ENCODE measurements at places on chromosomes 7 and 10.

- DNase-seq: no peak
Measured at GRCh38 chr7:31017032-31017675, 35.0 kb upstream of the ADCYAP1R1 start.

GRCh38 chr10:3780021-3780770 is 4.8 kb downstream of the KLF6 start:
- peak; percentile 26 for DNase-seq

DNA sequence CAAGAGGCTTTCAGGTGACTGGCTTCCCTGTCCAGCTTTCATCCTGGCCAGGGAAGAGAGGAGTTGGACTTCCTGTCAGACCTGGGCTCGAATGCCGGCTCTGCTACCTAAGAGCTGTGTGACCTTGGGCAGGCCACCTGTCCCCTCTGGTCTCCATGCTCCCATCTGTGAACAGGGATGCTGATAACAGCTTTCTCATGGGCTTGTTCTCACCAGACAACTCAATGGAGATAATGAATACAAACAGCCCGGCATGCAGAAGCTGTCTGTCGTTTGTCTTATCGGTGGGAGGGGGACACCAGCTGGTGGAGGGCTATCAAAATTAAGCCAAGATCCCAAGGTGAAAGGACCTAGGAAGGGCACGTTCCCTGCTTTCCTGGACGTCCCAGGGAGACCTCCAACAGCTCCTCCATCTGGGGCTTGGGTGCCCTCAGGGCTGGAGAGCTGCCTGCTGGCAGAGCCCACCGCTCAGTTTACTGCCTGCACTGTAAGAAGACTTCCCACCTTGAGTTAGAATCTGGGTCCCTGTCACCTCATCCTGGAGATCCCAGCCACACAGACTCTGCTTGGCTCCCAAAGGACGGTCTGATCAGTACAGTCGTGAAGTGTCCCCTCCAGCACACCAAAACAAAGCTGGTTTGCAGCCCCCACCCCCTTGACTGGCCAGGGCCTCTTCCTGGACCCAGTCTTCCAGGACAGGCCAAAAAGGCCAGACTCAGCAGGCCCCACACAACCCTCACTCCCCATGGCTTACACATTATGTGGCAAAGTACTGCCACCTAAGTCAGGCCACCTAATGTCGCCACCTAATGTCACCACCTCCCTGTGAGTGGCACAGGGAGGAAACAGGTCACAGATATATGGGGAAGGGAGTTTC is 40.9 kb downstream of the PPIF start:
- DNase-seq: no peak

- no peak for DNase-seq
Measured at GRCh38 chr7:147008530-147008929, 891.9 kb downstream of the CNTNAP2 start.

GRCh38 chr10:69397972-69398371 is 18.7 kb downstream of the TACR2 start:
- no peak for DNase-seq

DNA sequence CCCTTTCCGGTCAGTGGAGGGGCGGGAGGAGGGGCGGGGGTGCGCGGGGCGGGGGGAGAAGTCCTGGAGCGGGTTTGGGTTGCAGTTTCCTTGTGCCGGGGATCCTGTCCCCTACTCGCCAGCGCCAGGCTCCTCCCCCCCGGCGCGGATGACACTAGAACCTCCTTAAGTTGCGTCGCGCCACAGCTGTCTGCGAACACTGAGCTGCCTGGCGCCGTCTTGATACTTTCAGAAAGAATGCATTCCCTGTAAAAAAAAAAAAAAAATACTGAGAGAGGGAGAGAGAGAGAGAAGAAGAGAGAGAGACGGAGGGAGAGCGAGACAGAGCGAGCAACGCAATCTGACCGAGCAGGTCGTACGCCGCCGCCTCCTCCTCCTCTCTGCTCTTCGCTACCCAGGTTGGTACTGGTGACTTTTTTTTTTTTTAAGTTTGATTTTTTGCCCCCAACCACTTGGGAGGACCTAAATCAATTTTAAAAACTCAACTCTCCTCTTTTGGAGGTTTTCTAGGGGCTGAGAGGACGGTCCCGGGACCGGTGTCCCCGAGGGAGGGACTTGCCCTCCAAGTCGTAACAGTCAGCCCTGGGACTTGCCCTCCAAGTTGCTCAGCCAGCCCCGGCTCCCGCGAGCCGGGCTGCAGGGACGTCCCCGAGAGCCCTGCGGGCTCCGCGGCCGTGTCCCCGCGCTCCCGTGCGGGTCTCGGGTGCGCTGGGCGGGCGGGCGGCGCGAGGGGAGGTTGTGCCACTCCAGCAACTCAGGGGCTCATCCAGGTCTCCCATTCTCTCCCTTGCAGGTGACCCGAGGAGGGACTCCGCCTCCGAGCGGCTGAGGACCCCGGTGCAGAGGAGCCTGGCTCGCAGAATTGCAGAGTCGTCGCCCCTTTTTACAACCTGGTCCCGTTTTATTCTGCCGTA is at the start of gene GATA3:
TSS of gene GATA3 (plus strand) at position 195 of the 914 bp plus-strand sequence. CDS start 968 bp downstream, outside the sequence.
- peak; percentile 89 for DNase-seq

GRCh38 chr7:47349401-47349800 is 232.5 kb downstream of the TNS3 start:
- DNase-seq: no peak

DNA sequence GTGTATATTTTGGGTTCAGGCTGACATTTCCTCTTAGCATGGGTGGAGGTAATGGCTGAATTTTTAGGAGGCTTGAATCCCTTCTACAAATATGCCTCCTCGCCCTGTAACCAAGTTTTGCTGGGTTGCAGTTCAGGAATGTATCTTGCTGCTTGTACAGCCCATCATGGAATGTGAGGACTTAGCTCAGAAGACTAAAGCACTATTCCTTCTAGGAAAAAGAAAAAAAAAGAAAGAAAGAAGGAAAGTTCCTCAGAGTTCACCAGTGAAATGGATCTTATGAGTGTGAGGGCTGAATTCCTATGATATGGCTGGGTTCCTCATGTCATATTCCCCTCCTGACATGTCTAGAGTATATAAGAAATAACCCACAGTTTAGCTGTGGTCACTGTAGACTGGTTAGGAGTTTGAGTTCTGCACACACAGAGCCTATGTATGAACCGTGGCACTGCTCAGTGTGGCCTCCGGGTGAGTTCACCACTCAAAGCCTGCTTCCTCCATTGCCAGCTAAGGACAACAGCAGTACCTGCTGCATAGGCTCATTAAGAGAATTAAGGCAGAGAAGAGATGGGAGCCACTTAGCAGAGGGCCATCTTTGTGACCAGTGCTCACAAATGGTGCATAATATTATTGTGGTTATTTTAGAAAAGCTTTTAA is 114.0 kb downstream of the TACC2 start:
- DNase-seq: no peak

DNA sequence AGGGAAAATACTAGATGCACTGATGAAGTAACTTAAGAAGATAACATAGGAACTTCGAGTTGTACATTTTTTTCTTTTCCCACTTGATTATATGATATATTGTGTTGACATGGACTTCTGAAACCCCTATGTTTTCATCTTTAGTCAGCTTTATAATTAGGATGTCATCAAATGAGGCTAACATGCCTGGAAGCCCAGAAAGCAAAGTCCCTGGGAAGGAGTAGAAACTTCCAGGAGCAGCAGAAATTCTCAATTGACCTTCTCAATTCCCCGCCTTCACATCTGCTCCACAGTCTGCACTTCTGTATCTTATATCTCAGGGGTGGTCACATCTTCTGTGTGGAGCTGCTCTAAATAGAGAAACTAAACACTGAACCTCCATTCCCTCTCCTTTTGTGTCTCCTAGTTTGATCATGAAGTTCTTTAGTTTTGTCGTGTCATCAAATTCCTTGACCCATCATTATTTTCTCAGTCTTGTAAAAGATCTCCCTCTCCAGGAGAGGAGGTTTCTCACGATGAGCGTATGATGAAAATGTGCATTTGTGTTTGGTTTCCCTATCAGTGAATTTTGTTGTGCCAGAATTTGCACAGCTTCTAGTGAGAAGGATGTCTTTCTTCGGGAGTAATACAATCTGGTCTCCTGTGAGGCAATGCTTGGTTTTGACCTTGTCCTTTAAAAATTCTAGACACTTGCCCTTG is 303.3 kb downstream of the SUGCT start:
- DNase-seq: no peak

- DNase-seq: no peak
Measured at GRCh38 chr7:84855758-84856157, 331.1 kb downstream of the SEMA3D start.

DNA sequence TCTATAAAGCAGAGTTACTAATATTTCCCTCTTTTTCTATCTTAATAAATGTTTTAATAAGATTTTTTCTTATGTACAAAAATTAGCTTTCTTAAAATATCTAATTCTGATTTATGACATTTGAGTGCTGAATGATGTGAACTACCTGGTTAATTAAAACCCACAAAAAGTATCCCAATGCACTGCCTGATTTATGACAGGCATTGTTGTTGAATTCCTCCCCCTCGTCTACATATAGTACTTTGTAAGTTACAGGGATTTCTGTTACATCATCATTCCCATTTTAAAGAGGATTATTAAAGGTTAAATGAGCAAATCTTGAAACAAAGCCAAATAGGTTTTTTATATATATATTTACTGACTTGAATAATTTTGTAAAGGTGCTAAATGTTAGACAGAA is 91.1 kb downstream of the NRBF2 start:
- DNase-seq: no peak

DNA sequence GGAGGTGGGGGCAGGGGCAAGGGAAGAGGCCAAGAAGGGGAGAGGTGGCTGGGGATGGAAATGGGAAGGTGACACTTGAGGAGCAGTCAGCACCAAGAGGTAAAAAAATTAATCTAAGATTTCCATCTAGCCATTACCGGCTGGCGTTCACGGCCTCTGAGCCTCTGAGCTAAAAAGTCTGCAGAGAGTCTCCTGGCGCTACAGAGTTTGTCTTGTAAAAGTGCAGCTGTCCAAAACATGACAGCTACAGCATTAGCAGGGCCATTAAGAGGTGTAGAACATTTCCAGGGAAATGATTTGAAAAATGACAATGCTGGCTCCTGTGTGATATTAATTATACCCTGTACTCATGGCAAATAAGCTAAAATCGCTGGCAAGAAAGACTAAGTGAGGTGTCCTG is 167.6 kb downstream of the LRMDA start:
- no peak for DNase-seq

DNA sequence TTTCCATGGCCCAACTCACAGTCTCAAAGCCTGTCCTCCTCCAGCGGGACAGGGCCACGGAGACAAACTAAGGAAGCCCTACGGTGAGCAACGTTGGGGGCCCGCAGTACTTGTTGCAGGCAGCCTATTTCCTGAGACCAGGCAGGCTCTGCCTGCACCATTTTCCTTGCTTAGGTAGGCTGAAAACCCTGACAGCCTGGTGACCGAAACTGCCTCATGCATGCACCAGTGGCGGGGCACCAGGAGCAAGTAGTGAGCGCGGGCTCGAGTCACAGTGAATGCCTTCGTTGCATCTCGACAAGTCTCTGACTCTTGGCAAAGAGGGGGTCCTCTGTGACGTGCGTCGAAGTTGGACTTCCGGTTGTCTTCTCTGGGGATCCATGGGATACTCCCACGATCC is 23.3 kb upstream of the ZNF273 start:
- DNase-seq: no peak

- DNase-seq: no peak
Measured at GRCh38 chr7:102395592-102395872, 631 bp upstream of the PRKRIP1 start.

GRCh38 chr7:1973321-1974251 is 259.2 kb downstream of the MAD1L1 start:
- no peak for DNase-seq

DNA sequence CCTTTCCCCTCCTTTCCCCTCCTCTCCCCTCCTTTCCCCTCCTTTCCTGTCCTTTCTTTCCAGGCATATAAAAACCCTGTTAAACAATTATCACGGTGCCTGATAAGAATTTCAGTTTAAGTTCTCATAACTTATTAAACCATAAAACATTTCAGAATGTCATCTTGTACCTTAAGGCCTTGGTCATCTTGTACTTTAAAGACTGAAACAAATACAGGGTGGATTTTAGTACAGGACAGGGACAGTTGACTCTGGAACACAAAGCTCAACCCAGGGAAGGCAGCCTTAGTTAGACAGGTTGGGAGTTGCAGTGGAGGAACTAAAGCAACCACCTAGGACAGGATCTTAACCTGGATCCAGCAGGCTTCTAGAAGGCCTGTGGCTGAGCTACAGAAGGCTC is 1.2 kb downstream of the AGR3 start:
- no peak for DNase-seq

GRCh38 chr7:47574482-47575329 is 7.2 kb downstream of the TNS3 start:
- DNase-seq: no peak

- no peak for DNase-seq
Measured at GRCh38 chr10:12469345-12469744, 120.0 kb downstream of the CAMK1D start.
